ENCODE measurements at places on chromosomes 16 and 17. TPM values are rescaled to one million over a fixed set of nuclear protein-coding genes. Genes with fewer than 3 reads are reported as not detected.

GRCh38 chr16:81838794-81839193 is 59.7 kb downstream of the PLCG2 start:
- DNase-seq: peak; percentile 9

TSPOAP1 gene
- not detected for total RNA-seq

NPIPB13 gene
- 20.5 TPM for total RNA-seq

PRR35 gene
- total RNA-seq: not detected

- DNase-seq: no peak
These were observed 9.2 kb downstream of the CCDC42 start for GRCh38 chr17:8735336-8735939.

DNA sequence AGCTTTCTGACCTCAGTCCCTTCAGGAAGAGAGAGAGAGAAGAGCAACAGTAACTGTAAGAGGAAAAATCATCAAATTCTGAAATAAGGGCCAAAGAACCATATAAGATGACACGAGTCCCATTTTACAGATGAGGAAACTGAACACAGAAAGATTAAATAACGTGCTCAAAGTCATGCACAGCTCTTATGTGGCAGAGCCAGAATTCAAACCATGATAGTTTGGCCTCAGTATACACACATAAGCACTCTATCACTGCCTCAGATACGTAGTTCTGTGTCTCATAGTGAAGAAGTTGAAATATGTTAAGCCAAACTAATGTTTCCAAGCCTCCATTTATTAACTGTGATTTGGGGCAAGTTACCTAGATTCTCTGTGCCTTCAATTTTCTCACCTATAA is 1.9 kb upstream of the ZNF19 start:
- DNase-seq: no peak

DNA sequence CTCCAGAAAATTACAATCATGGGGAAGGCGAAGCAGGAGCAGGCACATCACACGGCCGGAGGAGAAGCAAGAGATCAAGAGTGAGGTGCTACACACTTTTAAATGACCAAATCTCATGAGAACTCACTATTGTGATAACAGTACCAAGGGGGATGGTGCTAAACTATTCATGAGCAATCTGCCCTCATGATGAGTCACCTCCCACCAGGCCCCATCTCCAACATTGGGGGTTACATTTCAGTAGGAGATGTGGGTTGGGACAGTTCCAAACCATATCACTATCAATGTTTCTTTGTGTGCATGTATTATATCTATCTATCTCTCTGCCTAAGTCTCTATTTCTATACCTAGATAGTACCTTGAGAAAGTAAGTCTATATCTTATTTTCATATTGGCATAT is 724.8 kb downstream of the CDH11 start:
- no peak for DNase-seq

GRCh38 chr17:57868007-57868909 is 18.4 kb upstream of the MRPS23 start:
- DNase-seq: peak; percentile 52

SLC12A3 gene
- not detected for total RNA-seq

DNA sequence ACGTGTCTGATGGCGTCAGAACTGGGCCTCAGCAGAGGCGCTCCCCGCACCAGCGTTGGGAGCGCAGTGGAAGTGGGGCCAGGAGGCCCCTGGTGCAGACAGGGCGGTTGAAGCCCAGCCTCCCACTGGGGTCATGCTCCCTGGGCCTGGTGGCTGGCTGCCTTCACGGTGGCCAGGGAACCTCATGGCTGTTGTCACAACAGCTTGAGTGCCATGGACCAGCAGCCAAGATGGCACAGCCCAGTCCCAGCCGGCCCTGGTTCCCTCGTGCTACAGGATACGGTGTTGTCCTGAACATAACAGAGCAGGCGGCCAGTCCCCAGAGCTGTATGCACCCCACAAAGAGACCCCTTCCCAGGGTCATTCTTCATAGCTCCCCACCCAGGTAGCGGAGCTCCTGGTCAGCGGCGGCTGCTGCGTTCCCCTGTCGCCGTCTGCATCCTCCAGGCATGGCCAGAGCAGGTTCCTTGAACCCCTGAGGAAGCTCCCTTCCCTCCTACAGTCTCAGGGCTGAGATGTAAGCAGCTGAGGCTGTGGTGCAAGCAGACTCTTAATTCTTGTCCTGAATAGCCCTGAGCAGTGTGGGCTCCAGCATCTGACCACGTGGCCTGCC is 29.7 kb downstream of the NME3 start:
- no peak for DNase-seq

- DNase-seq: no peak
These were observed 36.5 kb downstream of the TBCD start for GRCh38 chr17:82788206-82789001.

DNA sequence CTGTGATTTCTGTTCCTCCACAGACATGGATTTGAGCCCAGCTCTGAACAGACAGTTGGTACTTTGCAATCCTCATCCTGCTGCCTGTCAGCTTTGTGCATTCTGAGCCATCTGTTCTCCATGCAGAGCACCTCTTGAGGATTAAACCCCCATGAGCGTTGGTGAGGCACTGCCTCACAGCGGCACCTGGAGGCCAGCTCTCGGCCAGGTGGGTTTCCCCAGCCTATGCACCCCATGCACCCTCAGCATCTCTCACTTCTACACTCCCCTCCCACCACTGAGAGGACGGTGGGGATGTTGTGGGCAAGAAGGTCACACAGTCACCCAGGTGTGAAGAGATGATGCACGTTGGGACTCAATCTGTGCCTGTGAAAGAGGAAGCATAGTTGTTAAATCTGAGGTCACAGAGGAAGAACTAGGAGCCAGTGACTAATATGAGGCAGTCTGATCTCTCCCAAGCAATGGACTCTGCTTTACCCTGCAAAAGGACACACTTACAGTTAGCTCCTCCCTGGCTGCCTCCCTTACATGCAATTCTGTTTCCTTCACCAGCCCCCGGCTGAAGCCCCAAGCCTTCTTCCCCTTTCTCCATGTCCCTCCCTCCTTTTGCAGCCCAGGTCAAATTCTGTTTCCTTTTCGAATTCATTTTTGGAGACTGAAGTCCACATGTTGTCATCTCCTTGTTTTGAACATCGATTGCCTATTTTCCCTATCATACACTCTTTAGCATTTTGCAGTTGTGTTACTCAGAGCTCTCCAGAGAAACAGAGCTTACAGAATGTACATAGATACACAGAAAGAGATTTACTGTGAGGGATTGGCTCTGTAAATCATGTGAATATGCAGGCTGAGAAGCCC is 58.5 kb downstream of the HS3ST3B1 start:
- no peak for DNase-seq

CLEC19A gene
- total RNA-seq: 0.15 TPM

DNA sequence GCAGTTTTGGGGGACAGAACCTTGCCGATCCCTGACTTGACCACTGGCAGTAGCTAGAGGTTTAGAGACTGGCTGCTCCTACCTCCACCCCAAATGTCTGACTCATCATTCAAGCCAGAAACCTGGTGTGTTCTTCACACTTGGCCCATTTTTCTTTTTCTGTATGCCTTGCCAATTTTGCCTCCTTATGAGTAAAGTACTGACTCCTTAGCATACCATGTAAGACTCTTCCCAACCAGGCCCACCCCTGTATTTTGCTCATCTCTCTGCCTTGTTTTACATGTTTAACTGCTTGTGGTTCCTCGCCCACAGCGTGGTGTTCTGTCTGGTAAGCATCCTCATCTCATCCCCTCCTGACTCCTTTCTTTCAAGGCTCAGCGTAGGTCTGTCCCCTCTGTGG is 37.9 kb downstream of the NUP88 start:
- DNase-seq: no peak

ADAMTS18 gene
- not detected for total RNA-seq

DNA sequence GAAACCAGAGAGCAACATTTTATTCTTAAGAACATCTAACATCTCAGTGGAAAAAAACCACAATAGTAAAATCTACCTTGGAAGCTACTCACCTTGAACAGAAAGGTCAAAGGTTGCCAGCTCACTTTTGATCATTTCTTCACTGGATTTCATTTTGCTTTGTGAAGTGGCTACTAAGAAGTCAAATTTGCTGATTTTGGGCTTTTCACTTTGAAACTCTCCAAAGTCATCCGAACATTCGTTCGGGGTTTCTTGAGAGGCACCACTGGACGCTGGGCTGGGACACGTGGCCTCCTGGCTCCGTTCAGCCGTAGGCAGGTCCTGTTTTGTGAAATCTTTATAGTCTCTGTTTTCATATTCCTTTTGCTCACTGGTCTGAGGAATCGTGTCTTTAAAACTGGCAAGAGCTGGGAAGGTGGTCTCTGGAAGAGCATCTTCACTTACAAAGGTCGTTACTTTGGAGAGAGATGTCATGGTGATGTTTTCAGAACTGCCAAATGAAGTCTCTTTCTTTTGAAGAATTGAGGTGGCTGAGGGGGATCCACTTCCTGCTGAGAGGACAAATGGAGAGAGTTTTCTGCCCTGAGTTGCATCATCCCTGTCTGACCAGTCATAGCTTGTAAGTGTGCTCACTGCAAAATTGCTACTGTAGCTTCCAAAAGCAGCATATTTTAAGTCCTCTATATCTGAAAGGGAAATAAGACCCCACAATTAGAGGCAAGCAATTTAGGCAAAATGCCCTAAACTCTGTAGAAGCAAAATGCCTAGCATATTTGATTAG is 52.4 kb downstream of the DUSP14 start:
- DNase-seq: no peak

DNA sequence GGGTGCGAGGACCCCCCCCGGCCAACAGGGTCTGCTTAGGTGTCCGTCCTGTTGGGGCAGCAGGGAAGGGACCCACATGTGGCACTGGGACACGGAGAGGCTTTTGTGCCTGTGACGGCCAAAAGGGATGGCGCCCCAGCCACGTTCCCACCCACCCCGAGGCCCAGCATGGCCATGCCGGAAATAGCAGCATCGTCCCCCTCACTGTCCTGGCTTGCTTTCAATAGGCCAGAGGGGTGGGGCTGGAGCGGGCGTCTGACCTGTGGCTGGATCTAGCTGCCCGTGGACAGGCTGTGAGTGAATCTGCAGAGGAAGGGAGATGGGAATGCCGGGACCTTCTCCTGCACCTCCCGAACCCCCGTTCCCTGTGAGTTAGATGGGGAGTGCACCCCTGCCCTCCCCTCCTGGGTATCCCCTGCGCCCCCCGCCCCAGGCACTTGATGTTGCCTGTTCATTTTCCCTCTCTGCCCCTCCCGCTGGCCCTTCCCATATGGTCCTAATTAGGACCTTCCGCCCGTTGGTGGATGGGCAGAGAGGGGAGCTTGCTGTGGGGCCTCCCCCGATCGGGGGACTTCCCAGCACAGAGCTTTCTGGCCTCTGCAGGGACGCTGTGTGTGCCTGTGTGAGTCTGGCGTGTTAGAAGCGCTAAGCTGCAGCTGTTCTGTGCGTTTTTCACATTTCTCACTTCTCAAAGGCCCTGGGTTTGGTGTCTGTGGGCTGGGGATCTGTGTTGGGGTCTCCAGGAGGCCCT is 292.8 kb downstream of the SEC14L1 start:
- DNase-seq: no peak

Data from Calu3 (cell line).